ENCODE measurements at places on chromosomes 3 and 15.

DNA sequence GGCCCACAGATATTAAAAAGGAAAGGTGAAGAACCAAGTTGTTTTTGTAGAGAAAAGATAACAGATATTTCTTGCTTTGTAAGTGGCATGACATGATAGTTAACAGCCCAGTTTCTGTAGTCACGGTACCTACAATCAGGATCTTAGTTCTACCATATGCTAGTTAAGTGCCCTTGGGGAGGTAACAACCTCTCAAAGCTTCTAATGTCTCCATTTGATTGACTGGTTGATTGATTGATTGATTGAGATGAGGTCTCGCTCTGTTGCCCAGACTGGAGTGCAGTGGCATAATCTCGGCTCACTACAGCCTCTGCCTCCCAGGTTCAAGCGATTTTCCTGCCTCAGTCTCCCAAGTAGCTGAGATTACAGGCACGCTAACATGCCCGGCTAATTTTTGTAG lies 28.5 kb downstream of the SENP5 start:
- no peak for DNase-seq

- no peak for DNase-seq
Measured at GRCh38 chr15:100753503-100753902, 126.1 kb upstream of the ALDH1A3 start.

- peak; percentile 59 for DNase-seq
Measured at GRCh38 chr15:73704869-73705645, 20.9 kb downstream of the CD276 start.

DNA sequence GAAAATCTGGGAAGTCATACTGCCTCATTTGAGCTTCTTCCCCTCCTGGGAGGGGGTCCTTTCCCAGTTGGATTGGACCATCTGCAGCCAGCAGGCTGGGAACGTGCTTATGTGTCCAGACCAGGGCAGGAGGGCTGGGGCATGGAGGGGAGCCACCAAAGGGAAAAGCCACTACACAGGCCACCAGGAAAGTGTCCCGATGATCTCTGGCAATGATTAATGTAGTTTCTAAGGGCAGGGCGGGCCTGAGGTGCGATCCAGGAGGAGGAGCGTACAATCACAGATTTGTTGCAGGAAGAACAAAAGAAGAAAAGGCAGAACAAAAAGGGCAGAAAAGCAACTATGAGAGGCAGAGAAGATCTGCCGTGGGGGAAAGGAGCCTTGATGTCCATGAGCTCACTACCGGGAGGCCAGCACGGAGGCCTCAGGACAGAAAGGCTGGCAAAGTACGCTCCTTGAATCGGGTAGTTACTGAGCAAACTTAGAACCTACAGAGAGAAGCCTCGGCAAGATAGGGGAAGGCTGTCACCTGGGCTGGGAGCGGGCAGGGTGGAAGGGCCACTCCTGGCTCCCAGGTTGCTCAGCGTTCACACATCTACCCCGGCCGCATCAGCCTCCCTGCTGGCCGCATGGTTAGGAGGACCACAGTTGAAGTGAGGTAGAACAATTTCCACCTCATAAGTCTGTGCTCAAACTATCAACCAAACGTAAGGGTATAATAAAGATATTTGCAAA lies 79.5 kb upstream of the PCSK6 start:
- no peak for DNase-seq

DNA sequence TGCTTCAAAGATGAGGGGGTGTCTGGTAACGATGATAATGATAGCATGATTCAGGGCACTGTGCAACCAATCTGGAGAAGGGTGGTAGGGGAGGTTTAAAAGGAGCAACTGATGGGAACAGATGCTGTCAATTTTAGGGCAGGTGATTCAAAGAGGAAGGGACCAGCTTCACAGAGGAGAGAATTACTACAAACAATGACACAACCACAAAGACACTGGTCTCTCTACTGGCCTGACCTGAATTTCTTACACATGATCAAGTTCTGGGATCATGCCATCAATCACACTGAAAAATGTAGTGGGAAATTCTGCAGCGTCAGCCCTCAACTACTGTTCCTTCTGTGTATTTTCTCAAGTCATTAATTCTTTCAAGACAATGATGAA lies 2.6 kb upstream of the CDV3 start:
- DNase-seq = no peak

DNA sequence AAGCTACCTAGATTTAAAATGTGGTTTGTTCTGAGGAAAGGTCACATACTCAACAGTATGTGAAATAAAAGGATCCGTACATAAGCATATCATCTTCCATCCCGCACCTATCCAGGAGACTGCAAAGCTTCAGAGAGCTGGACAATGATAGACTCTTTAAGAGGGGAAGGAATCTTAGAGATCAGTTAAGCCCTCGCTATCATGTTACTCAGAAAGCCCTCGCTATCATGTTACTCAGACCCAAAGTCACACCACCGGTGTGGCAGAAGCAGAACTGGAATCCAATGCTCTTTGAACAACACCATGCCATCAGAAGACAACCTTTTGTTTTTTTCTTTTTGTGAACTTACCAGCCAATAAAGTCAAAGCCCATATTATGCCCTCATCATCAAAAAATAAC lies 5.8 kb downstream of the ANO10 start:
- no peak for DNase-seq

DNA sequence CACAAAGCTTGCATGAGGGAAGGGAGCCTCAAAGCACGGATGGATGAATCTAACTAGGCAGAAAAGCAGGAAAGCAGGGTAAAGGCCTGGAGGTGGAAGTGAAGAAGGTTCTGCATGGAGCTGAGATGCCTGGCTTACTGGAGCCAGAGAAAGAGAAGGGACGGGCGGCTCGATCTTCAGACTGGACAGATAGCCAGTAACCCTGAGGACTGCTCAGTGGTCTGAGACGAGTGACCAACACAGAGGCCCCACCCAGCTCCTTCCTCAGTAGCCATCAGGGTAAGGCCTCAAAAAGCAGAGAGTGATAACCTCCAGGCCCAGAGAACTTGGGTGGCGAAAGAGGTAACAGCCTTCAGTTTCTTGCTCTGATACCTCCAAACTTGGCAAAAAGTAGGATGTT lies 6.4 kb downstream of the CLN6 start:
- no peak for DNase-seq

- no peak for DNase-seq
Measured at GRCh38 chr3:47398228-47398627, 17.4 kb downstream of the PTPN23 start.

Measured in MM.1S (cell line).